ENCODE measurements at places on chromosomes 6 and 20.

- no peak for DNase-seq
These were observed 22.6 kb downstream of the VSTM2L start for GRCh38 chr20:37925265-37926165.

GRCh38 chr6:139748353-139749146 lies 374.1 kb upstream of the CITED2 start:
- DNase-seq: no peak

GRCh38 chr20:36663031-36663430 lies 17.0 kb upstream of the SLA2 start:
- DNase-seq: no peak

DNA sequence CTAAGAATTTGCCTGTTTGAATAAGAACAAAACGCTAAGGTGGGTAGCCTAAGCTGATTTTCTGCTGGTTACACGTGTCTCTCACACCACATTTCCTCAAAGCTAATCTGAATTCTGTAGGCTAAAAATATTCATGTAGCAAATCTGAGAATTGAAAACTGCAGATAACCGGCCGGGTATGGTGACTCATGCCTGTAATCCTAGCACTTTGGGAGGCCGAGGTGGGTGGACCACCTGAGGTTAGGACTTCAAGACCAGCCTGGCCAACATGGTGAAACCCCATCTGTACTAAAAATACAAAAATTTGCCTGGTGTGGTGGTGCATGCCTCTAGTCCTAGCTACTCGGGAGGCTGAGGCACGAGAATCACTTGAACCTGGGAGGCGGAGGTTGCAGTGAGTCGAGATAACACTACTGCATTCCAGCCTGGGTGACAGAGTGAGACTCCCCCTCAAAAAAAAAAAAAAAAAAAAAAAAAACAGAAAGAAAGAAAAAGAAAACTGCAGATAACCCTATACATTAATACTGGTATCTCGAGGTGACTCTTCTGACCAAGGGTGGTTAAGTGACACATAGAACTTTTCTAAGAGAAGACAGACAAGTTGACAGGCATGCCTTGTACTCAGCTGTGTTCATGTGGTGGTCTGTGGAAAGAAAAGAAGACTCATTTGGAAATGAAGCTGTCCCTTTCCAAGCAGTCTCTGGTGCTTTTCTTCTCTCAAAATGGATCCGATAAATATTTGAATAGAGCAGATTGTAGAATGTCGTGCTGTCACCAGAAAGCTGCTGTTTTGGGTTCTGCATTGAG lies 24.7 kb upstream of the ASXL1 start:
- no peak for DNase-seq

GRCh38 chr6:165774903-165775601 lies 112.0 kb upstream of the PDE10A start:
- no peak for DNase-seq

DNA sequence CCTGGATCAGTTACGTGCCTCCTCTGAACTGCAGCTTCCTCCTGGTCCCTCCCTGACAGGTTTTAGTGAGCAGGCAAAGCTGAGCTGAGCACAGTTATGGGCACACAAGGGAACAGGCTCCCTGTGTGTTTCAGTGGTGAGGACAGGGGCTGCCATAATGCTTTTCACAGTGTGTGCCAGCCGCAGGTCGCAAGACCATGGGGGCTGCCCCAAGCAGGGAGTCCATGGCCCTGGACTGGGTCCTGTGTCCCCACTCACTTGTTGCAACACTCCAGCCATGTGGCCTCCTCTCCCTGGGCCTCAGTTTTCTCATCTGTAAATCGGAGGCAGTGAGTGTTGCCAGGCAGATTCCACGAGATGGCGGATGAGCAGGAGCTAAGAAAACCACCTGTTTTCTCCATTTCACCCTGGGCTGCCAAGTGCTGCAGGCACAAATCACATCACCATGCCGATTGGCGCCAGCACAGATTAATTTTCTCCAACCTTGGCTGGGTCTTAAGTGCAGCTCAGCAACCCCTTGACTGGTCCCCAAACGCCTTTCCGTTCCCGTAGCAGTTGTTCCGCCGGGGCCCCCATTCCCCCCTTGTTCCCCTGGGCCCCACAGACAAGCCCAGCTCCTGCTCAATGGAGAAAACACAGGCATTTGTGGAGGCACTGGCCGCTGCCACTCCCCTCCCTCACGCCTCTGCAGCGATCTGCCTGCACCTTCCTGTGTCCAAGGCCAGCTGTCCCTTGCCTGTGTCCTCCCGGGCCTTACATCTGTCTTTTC lies 57.1 kb upstream of the NNAT start:
- DNase-seq: no peak

Data from activated CD8-positive, alpha-beta memory T cell treated with anti-CD3 and anti-CD28 coated beads for 1 hour (primary cell).